ENCODE measurements at places on chromosomes 12 and 14. TPM values are rescaled to one million over a fixed set of nuclear protein-coding genes. Genes with fewer than 3 reads are reported as not detected.

The SIX6 gene
- not detected for total RNA-seq

The SLCO1B3 gene
- total RNA-seq, result not detected

The KLRB1 gene
- total RNA-seq, result 0.49 TPM

The SMIM41 gene
- 1.2 TPM for total RNA-seq

The NKX2-1 gene
- not detected for total RNA-seq

The LRTM2 gene
- total RNA-seq, result 0.41 TPM

- H3K4me1 ChIP-seq, result no peaks in the 10 kb centered on the region
- no peak for DNase-seq
- H3K27me3 ChIP-seq, result no peaks in the 10 kb centered on the region
- no peak overlapping the region for H3K27ac ChIP-seq
Measured at GRCh38 chr12:4856596-4856995, 53.1 kb upstream of the KCNA1 start.

DNA sequence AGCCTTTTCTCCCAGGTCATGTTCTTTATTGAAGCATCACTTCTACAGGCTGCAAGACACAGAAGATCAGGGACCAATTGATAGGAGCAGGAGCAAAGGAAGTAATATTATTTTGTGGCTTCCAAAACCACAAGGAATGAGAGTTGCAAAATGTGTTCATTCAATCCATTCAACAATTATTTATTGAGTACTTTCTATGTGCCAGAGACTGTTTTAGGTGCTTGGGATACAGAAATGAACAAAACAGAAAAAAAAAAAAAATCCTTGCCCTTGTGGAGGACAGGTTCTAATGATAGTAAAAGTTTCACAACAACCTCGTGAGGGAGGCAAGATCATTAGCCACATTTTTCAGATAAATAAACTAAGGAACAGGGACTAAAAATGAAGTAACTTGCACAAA is 20.1 kb upstream of the DACT1 start:
- no peaks in the 10 kb centered on the region for H3K27me3 ChIP-seq
- H3K4me1 ChIP-seq, result no peaks in the 10 kb centered on the region
- no peak overlapping the region for H3K4me3 ChIP-seq
- DNase-seq, result no peak
- H3K36me3 ChIP-seq, result no peaks in the 10 kb centered on the region
- H3K27ac ChIP-seq, result no peak overlapping the region

- peak overlapping the region; percentile 91 for H3K27ac ChIP-seq
- DNase-seq, result peak; percentile 94
- peaks cover 65% of the 10 kb centered on the region for H3K4me1 ChIP-seq
- peaks cover 43% of the 10 kb centered on the region for H3K27me3 ChIP-seq
- peak overlapping the region; percentile 36 for H3K4me3 ChIP-seq
Measured at GRCh38 chr14:105480807-105481801, 5.6 kb upstream of the CRIP1 start.

- no peak for DNase-seq
- H3K4me3 ChIP-seq, result no peak overlapping the region
- no peaks in the 10 kb centered on the region for H3K27me3 ChIP-seq
- no peak overlapping the region for H3K27ac ChIP-seq
- no peaks in the 10 kb centered on the region for H3K4me1 ChIP-seq
Measured at GRCh38 chr12:26402648-26403047, 207.3 kb downstream of the SSPN start.

GRCh38 chr12:131829356-131829747 is 1.2 kb downstream of the MMP17 start:
- peak; percentile 76 for DNase-seq
- peak overlapping the region; percentile 63 for H3K27ac ChIP-seq
- H3K27me3 ChIP-seq, result peaks cover 57% of the 10 kb centered on the region
- H3K4me1 ChIP-seq, result no peaks in the 10 kb centered on the region
- peak overlapping the region; percentile 60 for H3K4me3 ChIP-seq

- no peak overlapping the region for H3K4me3 ChIP-seq
- H3K27ac ChIP-seq, result no peak overlapping the region
- no peaks in the 10 kb centered on the region for H3K27me3 ChIP-seq
- H3K36me3 ChIP-seq, result peaks cover 98% of the 10 kb centered on the region
- DNase-seq, result peak; percentile 43
Measured at GRCh38 chr12:128795530-128796361, 28.0 kb downstream of the SLC15A4 start.

DNA sequence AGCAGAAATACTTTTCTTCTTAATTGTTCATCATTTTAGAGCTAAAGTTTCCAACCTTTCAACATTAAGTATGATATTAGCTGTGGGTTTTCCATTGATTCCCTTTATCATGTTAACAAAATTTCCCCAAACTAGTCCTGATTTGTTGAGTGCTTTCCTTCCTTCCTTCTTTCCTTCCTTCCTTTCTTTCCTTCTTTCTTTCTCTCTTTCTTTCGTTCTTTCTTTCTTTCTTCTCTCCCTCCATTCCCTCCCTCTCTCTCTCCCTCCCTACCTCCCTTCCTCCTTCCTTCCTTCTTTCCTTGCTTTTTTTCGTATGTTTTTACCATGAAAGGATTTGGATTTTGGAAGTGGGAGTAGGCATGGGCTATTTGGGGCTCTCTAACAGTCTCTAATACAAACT is 133.5 kb downstream of the LMNTD1 start:
- H3K4me1 ChIP-seq, result no peaks in the 10 kb centered on the region
- H3K36me3 ChIP-seq, result no peaks in the 10 kb centered on the region

DNA sequence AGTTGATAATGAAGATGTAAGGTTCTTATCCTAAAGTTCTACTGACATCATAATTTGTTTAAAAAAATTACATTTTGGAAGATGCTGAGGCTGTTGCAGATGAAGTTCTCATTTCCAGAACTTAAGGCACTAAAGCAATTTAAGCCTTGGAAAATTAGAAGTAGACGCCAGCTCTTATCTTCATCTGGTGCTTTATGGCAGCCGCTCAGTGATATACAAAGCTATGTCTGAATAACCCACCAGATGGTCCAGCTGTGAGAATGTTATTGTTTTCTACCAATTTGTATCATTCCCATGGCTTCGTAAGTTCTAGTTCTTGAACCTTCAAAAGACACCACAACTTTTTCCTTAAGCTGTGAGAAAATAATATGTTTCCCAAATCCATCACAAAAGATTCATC is 212.1 kb upstream of the ARID2 start:
- no peaks in the 10 kb centered on the region for H3K27me3 ChIP-seq
- no peaks in the 10 kb centered on the region for H3K4me1 ChIP-seq
- no peak overlapping the region for H3K27ac ChIP-seq
- no peak overlapping the region for H3K4me3 ChIP-seq

GRCh38 chr12:87848248-87848868 is 180.8 kb downstream of the C12orf50 start:
- no peaks in the 10 kb centered on the region for H3K4me1 ChIP-seq
- no peak overlapping the region for H3K27ac ChIP-seq
- no peaks in the 10 kb centered on the region for H3K27me3 ChIP-seq
- no peak for DNase-seq
- no peaks in the 10 kb centered on the region for H3K36me3 ChIP-seq

GRCh38 chr12:39040275-39040674 is 134.9 kb upstream of the CPNE8 start:
- no peaks in the 10 kb centered on the region for H3K27me3 ChIP-seq
- no peaks in the 10 kb centered on the region for H3K36me3 ChIP-seq
- H3K4me3 ChIP-seq, result no peak overlapping the region
- no peak overlapping the region for H3K27ac ChIP-seq
- H3K4me1 ChIP-seq, result no peaks in the 10 kb centered on the region

- no peaks in the 10 kb centered on the region for H3K36me3 ChIP-seq
- no peak overlapping the region for H3K27ac ChIP-seq
- H3K4me3 ChIP-seq, result no peak overlapping the region
- H3K27me3 ChIP-seq, result no peaks in the 10 kb centered on the region
Measured at GRCh38 chr12:100987552-100988521, 193.3 kb downstream of the ANO4 start.

- H3K27ac ChIP-seq, result no peak overlapping the region
- no peaks in the 10 kb centered on the region for H3K27me3 ChIP-seq
Measured at GRCh38 chr14:105207460-105207901, 26.4 kb upstream of the NUDT14 start.

DNA sequence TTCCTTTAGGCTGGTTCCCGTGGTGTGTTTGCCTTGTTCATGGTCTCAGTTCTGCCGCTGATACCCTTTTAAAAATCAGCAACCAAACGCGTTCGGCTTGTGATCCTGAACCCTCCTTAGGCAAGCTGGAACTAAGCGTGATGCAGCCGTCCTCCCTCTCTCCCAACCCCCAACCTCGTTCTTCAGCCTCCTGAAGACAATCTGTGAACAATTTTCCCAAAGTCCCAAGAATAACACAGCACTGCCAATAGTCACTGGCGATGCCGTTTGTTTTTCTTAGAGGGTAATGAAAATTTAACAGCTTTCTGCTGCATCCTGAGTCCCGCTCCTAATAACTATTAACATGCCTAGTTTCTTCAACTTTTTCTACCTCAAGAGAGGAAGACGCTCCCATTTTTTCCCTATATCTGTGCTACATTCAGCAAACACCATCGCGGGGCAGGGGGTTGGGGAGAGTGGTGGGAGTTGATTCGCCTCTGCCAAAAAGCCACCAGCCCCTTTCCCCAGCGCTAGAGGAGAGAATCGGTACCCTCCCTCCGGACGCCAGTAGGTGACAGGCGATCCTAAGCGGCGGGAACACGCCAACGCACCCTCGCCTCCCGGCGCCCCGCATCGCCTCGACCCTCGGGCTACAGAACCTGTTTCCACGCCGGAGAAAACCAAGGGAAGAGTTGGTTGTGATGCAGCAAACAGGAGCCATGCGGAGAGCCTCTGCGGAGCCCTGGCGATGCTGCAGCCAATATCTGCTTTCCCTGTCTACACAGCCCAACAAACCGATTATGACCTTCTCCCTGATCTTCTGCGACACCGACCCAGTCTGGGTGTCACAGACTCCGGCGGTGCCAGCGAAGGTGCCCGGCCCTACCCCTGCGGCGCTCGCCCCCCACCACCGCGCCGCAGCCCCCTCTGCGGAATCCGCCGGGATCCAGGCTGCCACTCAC is 752 bp downstream of the PRICKLE1 start:
- H3K36me3 ChIP-seq, result no peaks in the 10 kb centered on the region
- peak overlapping the region; percentile 88 for H3K4me3 ChIP-seq
- H3K4me1 ChIP-seq, result no peaks in the 10 kb centered on the region
- DNase-seq, result peak; percentile 72

DNA sequence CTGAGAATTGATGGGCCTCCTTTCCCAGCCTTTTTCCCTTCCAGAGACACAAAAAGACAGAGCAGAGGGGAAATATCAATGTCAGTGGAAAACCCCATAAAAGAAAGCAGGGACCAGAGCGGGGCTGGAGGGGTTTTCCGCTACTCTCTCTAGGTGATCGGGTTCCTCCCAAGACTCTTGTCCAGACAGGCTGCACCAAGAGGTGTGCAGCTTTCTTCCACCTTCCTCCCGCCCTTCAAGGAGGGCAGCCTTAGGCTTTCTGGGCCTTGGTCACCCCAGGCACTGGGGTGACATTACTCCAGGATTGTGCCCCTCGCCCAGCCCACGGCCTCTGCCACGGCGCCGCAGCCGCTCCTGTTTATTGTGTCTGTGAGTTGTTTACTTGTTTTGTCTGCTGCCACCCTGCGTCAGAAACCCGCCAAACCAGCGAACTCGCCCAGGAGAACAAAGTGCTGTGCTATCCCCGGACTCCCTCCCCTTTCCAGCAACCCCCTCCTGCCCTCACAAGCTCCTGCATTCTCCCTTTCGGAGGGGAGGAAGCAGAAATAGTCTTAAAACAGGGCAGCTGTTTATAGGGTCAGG is 6.7 kb upstream of the HOXC6 start:
- H3K36me3 ChIP-seq, result no peaks in the 10 kb centered on the region
- H3K4me3 ChIP-seq, result no peak overlapping the region
- H3K27me3 ChIP-seq, result peaks cover 100% of the 10 kb centered on the region
- peaks cover 24% of the 10 kb centered on the region for H3K4me1 ChIP-seq
- H3K27ac ChIP-seq, result no peak overlapping the region

GRCh38 chr12:125453751-125454150 is 388.5 kb downstream of the AACS start:
- no peak overlapping the region for H3K27ac ChIP-seq
- no peaks in the 10 kb centered on the region for H3K36me3 ChIP-seq
- no peak for DNase-seq

GRCh38 chr14:52069307-52070050 is 620 bp upstream of the NID2 start:
- H3K4me3 ChIP-seq, result peak overlapping the region; percentile 53
- H3K27me3 ChIP-seq, result no peaks in the 10 kb centered on the region
- DNase-seq, result peak; percentile 82
- H3K36me3 ChIP-seq, result no peaks in the 10 kb centered on the region
- H3K4me1 ChIP-seq, result peaks cover 20% of the 10 kb centered on the region
- peak overlapping the region; percentile 93 for H3K27ac ChIP-seq

- H3K27ac ChIP-seq, result peak overlapping the region; percentile 61
- DNase-seq, result no peak
- H3K4me1 ChIP-seq, result peaks cover 9% of the 10 kb centered on the region
- H3K27me3 ChIP-seq, result no peaks in the 10 kb centered on the region
- no peak overlapping the region for H3K4me3 ChIP-seq
- H3K36me3 ChIP-seq, result no peaks in the 10 kb centered on the region
Measured at GRCh38 chr12:93302331-93303229, 75.1 kb upstream of the NUDT4 start.

GRCh38 chr12:26340649-26341048 is 145.3 kb downstream of the SSPN start:
- no peak overlapping the region for H3K4me3 ChIP-seq
- H3K4me1 ChIP-seq, result no peaks in the 10 kb centered on the region
- no peaks in the 10 kb centered on the region for H3K27me3 ChIP-seq
- no peaks in the 10 kb centered on the region for H3K36me3 ChIP-seq

- no peaks in the 10 kb centered on the region for H3K4me1 ChIP-seq
- no peak for DNase-seq
- H3K36me3 ChIP-seq, result no peaks in the 10 kb centered on the region
- no peak overlapping the region for H3K4me3 ChIP-seq
Measured at GRCh38 chr12:93425736-93426411, 15.9 kb downstream of the UBE2N start.

GRCh38 chr12:124392667-124393413 is 97.9 kb downstream of the RFLNA start:
- DNase-seq, result peak; percentile 96
- H3K4me1 ChIP-seq, result peaks cover 98% of the 10 kb centered on the region
- peaks cover 27% of the 10 kb centered on the region for H3K36me3 ChIP-seq
- H3K27ac ChIP-seq, result peak overlapping the region; percentile 94
- no peaks in the 10 kb centered on the region for H3K27me3 ChIP-seq
- H3K4me3 ChIP-seq, result no peak overlapping the region

DNA sequence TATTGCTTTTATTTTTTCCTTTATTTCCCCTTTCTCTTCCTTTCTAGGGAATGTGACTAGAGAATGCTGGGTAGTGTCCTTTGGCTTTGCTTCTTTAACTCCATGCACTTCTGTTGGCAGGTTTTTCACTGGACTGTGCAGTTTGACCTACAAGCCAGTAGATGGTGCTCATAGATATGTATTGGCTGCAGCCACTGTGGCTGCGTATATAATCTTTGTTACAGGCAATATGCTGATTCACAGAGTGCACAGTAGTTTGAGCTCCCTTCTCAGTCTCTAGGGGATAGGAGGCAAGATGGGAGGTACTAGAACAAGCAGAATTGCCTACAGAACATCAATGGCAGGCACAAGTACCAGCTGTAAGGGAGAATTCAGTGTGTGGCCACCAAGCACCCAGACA is 503.5 kb downstream of the LRFN5 start:
- no peaks in the 10 kb centered on the region for H3K4me1 ChIP-seq
- DNase-seq, result no peak
- H3K27me3 ChIP-seq, result no peaks in the 10 kb centered on the region
